Mucosa of gallbladder (tissue), 1 donor: ENCODE measurements at places on chromosomes 2 and 18. TPM values are rescaled to one million over a fixed set of nuclear protein-coding genes. Genes with fewer than 3 reads are reported as not detected.

DNA sequence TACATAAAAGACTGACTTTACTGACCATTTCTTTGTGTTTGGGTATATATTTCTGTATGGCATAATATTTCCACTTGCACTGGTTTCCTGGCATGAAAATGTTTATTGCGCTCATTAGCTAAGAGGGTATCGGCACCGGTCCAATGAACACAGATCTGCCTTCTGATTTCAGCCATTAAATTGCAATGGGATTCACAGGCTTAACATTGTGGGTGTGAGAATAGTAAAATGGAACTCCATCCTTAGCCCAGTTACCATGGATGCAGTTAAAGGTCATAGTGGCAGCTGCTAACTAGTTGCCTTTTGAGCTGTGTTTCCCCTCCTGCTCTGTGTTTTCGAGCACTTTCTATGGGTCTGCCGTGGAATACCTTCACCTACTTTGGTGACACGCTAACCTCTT is 352.6 kb upstream of the POU3F3 start:
- DNase-seq, result no peak

Gene MLPH
- 222 TPM for total RNA-seq

GRCh38 chr2:146129231-146129630 is 1609.3 kb upstream of the ZEB2 start:
- DNase-seq, result no peak

Gene SLC5A7
- total RNA-seq, result 0.20 TPM
